NCI-H510A treated with DMSO at 0.1 percent for 48 hours (cell line): ENCODE measurements at places on chromosomes 6 and 20.

- no peak for DNase-seq
Observed at GRCh38 chr6:85388531-85388930, 61.4 kb upstream of the NT5E start.

- no peak for DNase-seq
Observed at GRCh38 chr6:66508433-66508832, 801.4 kb upstream of the EYS start.

GRCh38 chr6:67369679-67370078 is 1265.4 kb upstream of the ADGRB3 start:
- DNase-seq, result no peak

DNA sequence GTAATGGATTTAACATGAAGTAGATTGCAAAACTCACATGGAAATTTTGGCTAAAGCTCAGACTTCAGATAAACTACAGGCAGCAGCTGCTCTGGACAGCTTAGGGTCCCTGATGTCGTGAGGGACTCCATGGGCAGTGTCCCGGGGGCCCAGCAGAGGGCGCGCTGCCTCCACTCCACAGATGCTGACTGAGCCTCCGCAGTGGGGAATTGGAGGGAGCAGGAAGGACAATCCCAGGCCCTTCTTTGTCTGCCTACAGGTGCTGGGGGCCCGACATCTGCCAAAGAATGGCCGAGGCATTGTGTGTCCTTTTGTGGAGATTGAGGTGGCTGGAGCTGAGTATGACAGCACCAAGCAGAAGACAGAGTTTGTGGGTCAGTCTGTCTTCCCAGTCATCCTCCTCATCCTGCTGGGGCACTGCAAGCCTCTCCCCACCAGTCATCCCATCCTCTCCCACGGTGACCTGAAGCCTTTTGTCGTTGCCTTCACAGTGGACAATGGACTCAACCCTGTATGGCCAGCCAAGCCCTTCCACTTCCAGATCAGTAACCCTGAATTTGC is 35.9 kb downstream of the PLCG1 start:
- DNase-seq, result peak; percentile 58

DNA sequence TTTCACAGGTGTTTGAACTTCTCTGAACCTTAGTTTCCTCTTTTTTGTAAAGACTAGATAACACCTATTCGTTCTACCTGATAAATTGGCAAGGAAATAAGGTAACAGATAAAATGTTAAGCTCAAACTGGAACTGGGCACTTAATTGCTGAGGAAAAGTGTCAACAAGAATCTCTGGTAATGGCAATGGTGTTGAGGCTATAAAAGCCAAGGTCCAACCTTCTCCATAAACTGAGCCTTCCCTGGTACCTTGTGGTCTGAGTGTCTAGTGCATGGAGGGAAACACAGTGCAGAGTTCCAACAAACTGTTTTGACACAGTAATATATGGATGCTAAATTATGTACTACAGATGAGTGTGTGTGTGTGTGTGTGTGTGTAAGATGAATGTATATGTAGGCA is 33.4 kb upstream of the GSTA4 start:
- no peak for DNase-seq

- no peak for DNase-seq
Observed at GRCh38 chr20:52941808-52942207, 30.4 kb upstream of the TSHZ2 start.

DNA sequence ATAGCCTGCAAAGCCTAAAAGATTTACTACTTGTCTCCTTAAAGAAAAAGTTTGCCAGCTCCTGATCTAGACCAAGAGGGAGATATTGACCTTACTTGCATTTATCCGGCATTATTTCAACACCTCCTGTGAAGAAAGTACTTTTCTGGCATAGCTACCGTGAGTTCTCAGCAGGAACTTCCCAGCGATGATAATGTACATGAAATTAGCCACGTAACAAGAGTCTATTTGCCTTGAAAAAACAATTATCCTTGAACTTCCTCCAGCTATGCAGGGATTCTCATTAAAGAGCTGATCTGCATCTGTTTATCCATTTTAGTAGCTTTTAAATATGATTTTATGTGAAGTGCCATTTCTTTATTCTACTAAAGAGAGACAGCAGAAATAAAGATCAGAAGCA is 41.7 kb downstream of the ALDH5A1 start:
- no peak for DNase-seq
